ENCODE measurements at places on chromosomes 4 and X.

DNA sequence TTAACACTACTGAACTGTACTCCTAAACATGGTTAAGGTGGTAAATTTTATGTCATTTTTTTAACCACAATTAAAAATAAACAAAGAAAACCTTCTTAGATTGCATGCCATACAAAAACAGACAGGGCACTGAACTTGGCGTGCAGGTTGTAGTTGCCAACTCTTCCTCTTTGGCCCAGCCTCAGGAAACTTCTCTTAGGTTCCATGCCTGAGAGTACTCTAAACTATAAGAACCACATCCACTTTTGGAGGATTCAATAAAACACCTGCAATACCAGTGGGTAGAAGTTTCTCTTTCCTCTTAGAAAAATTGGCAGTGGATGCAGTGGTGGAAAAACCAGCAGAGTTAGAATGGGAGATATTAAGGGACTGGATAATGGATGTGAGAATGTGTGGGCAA lies 103.4 kb downstream of the LUZP4 start:
- H3K27me3 ChIP-seq, result no peaks in the 10 kb centered on the region
- H3K36me3 ChIP-seq, result no peaks in the 10 kb centered on the region
- DNase-seq, result no peak
- H3K27ac ChIP-seq, result no peak overlapping the region
- H3K4me3 ChIP-seq, result no peak overlapping the region

GRCh38 chr4:139761461-139761860 lies 95.8 kb downstream of the MGST2 start:
- no peaks in the 10 kb centered on the region for H3K27me3 ChIP-seq
- no peak for DNase-seq
- no peaks in the 10 kb centered on the region for H3K36me3 ChIP-seq
- no peak overlapping the region for H3K27ac ChIP-seq
- H3K4me1 ChIP-seq, result peaks cover 17% of the 10 kb centered on the region

DNA sequence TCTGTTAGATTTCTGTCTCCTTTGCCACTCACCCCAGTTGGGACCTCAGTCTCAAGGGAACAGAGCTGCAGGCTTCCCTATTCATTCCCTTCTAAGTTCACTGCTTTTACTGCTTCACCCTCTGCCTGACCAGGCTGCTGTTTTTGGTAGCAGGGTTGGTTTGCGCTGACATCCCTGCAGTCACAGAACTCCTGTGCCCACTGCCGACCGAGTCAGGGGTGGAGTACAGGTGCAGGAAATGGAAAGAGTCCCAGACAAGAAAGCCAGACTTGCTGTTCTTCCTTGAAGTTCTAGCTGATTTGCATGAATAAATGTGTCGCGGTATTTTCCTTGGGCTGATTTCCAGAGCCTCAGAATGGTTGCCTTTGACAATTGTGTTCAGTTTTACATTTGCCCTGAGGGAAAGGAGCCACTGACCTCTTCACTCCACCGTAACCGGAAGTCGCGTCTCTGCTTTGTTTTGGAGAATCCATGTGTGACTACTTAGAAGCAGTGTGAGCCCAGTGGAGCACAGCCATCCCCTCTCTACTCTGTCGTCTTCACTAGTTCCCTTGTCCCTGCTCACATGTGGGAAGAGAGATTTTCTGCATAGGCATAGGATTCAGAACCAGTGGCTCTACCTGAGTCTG lies 84.8 kb downstream of the TNIP2 start:
- H3K27ac ChIP-seq, result no peak overlapping the region
- DNase-seq, result no peak

DNA sequence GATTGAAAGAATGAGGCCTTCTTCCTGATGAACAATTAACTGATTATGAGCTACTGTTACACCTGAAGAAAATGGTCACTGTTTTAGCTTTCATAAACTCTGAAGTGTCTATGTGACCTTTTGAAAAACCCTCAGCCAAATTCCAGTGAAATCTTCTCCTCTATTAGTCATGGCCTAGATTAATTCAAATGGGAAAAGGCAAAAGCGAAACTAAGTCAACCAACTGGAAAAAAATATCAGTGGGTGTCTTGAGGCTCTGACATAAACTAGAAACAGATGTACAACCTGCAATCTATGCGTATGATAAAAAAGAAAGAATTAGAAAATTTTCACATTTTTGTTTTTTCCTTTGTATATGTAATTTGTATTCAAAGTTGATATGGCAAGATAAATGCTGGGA lies 169.4 kb upstream of the BANK1 start:
- H3K36me3 ChIP-seq, result no peaks in the 10 kb centered on the region
- H3K27me3 ChIP-seq, result no peaks in the 10 kb centered on the region
- no peak for DNase-seq
- no peak overlapping the region for H3K4me3 ChIP-seq
- no peak overlapping the region for H3K27ac ChIP-seq

- no peak overlapping the region for H3K4me3 ChIP-seq
- no peak overlapping the region for H3K27ac ChIP-seq
- no peaks in the 10 kb centered on the region for H3K36me3 ChIP-seq
- no peaks in the 10 kb centered on the region for H3K27me3 ChIP-seq
- no peak for DNase-seq
- H3K4me1 ChIP-seq, result no peaks in the 10 kb centered on the region
Observed at GRCh38 chrX:136646602-136647239, 1.2 kb upstream of the CD40LG start.

DNA sequence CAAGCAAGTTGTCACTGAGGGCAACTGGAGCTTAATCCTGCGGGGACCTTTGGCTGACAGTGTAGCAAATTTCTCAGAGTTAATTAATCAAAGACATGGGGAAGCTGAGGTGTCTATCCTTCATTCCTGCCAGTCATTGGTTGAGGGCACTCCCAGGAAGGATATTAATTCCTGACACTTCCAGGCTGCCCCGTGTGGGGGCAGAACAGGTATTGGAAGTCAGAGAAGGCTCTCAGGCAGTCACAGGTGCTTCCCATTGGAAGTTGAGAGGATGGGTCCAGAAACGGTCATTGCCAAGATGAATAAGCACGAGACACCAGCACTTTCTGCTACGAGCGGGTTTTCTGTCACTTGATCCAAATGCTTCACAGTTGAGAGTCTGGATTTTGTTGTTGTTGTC lies 29.1 kb upstream of the CD38 start:
- H3K27ac ChIP-seq, result no peak overlapping the region
- no peaks in the 10 kb centered on the region for H3K4me1 ChIP-seq
- H3K36me3 ChIP-seq, result no peaks in the 10 kb centered on the region
- H3K27me3 ChIP-seq, result no peaks in the 10 kb centered on the region

DNA sequence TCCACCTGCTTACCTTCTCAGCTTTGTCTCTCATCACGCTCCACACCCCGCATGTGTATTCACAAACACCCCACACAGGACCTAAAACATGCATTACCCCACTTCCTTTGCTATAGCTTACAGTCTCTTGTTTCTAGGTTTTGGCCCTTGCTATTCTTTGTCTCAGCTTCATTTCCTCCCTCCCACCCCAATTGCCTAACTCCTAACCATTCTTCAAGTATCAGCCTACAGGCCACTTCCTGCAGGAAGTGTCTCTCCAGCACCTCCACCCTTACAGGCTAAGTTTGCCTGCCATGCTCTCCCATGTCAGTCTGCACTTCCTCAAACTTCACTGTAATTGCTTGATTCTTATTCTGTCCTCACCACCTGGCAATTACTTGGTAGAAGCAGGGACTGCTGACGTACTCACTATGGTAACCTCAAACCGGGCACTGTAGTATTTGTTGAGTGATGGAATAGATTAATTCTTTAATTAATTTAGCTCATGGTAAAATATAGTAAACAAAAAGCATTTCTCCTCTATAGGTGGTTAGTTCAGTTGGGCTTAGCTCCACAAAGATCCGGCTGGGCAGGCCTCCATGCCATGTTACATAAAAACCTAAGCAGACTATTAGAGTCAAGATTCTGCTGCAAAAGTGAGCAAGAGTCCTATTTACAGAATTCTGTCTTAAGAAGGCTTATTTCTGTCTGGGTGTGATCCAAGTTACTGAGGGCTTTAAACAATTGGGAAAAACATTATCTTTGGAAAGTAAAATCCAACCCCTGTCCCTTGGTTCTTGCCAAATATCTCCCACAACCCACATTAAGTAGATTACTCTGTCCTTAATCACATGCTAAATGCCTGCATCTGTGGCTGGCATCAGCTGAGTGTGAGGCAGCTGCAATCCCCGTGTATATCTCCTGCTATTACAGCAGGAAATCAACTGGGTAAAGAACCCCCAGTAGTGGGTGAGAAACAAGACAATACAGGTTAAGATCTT lies 124.7 kb upstream of the CPEB2 start:
- H3K27ac ChIP-seq, result no peak overlapping the region
- no peak overlapping the region for H3K4me3 ChIP-seq
- H3K4me1 ChIP-seq, result peaks cover 9% of the 10 kb centered on the region
- no peak for DNase-seq
